Left colon (tissue), 2 donors: ENCODE measurements at places on chromosomes 16 and 17.

DNA sequence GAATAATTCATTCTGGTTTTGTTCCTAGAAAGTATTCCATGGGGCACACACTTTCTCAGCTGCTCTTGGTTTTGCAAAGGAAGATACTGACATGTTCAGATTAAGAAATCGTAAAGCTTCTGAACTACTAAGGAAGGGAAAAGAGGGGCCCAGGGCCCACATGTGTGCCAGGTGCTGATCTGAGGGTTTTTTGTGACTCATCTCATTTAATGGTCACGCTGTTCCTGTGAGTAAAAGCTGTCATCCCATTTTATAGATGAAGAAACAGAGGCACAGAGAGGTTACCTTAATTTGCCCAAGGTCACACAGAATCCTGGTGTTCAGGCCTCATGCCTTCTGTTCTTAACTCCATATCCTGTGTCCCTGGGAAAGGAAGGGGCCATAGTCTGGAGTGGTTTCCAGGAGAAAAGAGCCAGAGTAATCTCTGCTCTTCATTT, 113.2 kb downstream of the MSI2 start:
- no peak for DNase-seq

DNA sequence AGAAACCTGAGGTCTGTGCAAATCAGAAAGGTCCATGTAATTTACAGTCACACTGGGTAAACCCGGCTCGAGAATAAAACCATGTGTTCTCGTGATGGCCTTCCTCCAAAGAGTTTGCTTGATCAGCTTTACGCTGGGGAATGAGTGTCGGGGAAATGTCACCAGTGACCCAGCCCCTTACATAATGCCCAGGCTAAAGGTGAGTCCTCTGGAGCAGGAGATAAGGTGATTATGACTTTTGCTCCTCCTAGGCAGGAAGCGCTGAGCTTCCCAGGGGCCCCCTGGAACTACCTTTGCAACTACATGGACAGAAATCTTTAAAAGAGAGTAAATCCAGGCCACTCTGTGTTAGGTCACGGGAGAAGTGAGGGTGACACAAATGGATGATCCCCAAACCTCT, 15.7 kb downstream of the SLC6A4 start:
- no peak for DNase-seq

GRCh38 chr16:27330542-27330941, 16.8 kb downstream of the IL4R start:
- peak; percentile 76 for DNase-seq

DNA sequence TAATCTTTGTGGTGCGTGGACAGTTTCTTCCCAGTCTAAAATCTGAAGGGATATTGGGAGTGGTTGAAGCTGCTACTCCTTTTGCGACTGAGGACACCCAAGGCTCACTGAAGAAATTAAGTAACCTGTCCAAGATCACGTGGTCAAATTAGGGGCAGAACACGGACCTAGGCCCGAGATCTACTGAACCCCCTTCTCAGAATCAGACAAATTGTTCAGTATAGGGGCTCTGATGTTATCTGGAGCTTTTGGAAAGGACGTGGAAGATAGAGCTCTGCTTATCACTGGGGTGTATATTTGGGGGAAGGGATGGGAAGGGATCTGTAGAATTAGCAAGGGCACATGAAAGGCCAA, 857 bp downstream of the TANGO6 start:
- DNase-seq = no peak

DNA sequence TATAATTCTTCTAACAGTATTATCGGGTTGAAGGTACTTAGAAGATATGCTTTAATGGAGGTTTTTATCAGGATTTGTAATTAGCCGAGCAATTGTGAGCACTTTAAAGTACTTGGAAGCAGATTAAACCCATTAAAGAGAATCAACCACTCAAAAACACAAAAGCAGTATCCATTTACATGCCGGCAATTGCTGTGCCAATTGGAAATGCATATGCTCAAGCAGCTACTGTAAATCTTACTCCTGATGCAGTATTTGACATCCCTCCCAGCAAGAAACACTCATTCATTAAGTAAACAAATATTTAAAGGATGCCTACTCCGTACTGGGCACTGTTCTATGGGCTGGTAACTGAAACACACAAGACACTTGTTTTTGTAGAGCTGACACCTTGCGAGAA, 11.4 kb upstream of the CCL1 start:
- no peak for DNase-seq

DNA sequence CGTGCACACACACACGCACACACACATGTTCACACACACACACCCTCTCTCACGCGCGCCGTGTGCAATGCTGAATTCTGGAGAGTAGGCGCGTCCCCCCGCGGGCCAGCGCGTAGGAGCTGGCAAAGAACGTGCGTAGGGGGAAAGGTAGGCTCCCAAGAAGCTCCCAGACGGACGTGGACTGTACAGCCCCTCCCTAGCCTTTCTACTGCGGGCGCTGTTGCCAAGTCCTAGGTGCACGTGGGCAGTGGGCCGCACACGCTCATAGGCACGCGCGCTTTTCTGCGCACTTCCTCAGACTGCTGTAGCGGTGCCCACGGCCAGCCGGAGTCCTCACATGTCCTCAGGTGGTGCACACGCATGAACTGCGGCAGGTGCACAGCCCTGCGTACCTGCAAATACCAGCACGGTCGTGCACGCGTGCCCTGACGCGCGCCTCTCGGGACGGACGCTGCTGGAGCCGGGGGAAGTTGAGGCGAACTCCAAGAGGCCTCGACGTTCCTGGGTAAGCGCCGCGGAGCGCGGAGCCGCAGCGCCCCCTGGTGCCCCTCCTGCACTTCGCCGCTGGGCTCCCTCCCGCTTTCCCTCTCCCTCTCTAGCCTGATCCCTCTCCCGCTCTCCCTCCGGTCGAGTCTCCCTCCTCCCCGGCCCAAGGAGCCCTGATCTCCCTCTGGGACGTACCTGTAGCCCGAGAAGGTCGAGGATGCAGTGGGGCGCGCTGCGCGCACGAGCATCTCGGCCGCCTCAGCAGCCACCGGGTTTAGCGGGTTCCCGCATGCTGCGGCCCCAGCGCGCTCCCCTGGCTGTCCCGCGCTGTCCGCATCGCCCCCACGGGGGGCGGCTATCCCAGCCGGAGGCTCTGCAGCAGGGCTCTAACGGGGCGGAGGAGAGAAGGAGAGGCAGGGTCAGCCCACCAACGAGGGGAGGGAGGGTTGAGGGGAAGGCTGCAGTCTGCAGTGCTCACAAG, 749 bp downstream of the GRIN2A start:
- DNase-seq = peak; percentile 27

- DNase-seq = no peak
These were observed 164.8 kb downstream of the HAPSTR1 start for GRCh38 chr16:9256196-9256595.

DNA sequence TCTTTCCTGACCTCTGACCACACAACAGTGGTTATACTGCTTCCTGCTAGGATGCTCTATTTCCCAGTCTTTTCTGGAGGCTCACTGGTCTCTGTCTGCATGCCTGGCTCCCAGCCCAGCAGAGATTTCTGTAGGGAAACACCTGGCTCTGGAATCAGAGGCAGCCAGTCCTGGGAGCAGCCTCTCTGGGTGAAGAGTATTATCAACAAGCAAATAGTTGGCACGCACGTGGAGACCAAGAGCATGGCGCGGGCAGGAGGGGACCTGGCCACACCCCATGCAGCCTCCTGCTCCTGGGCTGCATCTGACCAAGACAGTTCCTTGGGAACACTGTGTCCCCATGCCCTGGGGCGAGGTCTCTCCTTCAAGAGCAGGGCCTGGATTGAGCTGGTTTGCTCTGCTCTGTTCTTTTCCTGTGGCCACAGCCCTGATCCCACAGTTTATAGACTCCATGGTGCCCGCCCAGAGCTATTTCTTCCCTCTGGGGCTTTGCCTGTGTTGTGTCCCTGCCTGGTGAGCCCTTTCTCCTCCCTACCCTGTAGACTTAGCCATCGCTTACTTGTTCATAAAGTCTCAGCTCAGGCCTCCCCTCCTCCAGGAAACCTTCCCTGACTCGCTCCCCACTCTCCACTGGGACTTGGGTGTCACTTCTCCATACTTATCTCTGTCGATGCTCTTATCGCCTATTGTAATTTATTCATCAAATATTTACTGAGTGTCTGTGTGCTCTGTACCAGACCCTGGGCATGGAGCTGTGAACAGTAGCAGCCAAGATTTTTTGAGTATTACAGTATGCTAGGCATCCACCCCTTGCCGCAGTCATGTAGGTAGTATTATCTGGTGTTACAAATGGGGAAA, 60.6 kb downstream of the SCNN1B start:
- DNase-seq = peak; percentile 82

DNA sequence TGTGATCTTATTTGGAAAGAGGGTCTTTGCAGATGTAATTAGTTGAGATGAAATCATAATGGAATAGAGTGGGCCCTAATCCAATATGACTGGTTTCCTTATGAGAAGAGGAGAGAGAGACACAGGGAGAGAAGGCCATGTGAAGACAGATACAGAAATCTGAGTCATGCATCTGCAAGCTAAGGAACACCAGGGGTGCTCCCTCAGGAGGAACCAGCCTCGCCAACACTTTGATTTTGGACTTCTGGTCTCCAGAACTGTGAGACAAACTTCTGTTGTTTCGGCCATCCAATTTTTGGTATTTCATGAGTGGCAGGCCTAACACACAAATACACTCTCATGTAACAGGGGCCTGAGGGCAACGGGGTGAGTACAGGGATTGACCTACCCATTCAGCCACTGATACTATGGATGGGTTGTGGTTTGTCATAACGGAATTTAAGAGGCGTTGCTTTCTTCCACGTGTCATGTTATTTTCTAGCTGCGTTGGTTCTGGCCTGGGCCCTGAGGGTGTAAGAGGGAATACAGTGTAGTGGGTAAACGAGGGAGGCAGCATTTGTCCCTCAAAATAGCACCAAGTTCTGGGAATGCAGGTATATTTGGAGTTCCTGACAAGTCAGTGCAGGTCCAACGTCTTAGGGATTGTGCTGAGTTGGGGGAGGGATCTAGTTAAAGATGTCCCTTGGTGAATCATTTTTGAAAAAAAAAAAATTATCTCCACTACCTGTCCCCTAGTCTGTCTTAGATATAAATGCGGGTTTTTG, 17.7 kb downstream of the PLCG2 start:
- no peak for DNase-seq

- DNase-seq = no peak
These were observed 22.9 kb downstream of the MARVELD3 start for GRCh38 chr16:71648921-71649320.

DNA sequence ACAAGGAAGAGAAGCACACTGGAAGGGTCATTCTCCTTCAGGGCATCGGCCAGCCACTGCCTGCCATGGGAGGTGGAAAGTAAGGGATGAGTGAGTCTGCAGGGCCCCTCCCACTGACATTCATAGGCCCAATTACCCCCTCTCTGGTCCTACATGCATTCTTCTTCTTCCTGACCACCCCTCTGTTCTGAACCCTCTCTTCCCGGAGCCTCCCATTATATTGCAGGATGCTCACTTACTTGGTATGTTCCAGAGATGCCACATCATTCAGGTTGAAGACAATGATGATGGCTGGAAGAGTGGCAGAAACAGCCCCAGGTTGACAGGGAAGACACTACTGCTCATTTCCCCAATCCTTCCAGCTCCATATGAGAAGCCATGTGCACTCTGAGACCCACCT, 2.5 kb downstream of the RAB34 start:
- DNase-seq = no peak

- no peak for DNase-seq
These were observed 46.1 kb downstream of the RAB11FIP3 start for GRCh38 chr16:471353-472198.

GRCh38 chr17:71052971-71053370, 883.6 kb downstream of the KCNJ2 start:
- no peak for DNase-seq

DNA sequence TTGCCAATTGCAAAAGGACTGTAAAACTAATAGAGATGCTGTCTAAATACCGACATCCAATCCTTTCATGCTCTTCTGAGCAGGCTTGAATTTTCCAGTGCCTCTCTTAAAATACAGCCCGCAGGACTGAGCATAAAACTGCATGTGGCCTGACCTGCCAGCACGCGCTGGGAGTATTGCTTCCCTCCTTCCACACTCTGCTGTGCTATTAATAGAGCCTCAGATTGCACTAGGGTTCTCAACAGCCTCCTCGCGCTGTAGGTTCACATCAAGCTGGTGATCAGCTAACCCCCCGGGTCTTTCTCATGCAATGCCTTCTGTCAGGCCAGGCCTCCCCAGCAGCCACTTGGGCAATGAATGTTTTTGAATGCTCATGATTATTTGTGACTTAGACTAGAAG, 14.2 kb upstream of the MSI2 start:
- no peak for DNase-seq

DNA sequence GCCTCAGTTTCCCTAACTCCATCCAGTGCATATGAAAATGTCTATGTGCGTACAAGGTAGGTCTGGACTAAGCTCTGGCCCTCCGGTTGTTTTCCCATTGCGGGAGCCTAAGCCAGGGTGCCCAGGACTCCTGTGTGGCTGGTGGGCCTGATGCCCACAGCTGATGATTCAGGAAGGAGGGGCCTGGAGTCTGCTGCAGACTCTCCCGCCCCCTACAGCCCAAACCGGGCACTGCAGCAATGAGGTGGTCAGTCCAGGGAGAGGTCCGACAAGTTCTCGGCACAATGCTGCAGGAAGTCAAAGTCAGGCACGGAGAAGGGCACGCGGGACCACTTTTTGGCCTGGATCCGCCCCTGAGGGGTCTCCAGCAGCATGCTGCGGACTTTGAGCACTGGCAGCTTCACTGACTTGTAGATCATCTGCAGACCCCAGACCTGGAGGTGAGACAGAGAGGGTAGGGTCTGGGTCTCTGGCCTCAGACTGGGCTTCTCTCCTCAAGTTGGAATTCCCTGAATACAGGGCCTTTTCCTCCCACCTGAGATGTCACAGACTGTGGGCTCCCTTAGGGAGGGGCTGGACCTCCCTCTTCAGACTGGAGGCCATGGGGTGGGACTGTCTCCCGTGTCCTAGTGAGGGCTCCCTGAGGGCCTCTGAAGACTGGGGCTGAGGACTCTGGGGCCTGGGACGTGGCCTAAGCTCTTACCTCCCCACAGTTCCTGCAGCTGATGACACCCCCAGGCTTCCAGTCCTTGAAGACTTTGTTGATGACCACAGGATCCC, 3.4 kb upstream of the ZNF385C start:
- no peak for DNase-seq

- DNase-seq = no peak
These were observed 486.9 kb upstream of the WSB1 start for GRCh38 chr17:26807024-26807423.

- DNase-seq = no peak
These were observed 371.6 kb upstream of the MAF start for GRCh38 chr16:79972053-79972704.

DNA sequence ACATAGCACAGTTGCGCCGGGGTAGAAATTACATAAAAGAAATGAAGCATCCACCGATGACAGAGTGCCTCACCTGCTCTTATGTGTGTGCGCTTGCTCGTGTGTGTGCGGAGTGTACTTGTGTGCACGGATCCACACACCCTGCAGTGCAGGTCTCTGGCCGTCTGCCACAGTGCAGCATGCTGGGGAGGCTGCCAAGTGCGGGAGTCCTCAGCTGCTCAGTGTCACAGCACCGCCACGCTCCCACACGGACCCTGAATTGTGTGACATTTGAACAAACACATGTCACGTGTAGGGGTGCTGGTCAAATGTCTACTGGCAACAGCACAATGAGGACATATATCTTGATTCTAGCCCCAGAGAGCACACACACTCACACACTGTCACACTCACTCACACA, 243.0 kb upstream of the MYOCD start:
- DNase-seq = peak; percentile 44
